ENCODE measurements at places on chromosomes 5 and 9. TPM values are rescaled to one million over a fixed set of nuclear protein-coding genes. Genes with fewer than 3 reads are reported as not detected.

GRCh38 chr5:174725991-174726601 is 1.7 kb downstream of the MSX2 start:
- H3K4me1 ChIP-seq = no peaks in the 10 kb centered on the region
- no peak overlapping the region for H3K4me3 ChIP-seq
- H3K27me3 ChIP-seq = no peaks in the 10 kb centered on the region
- H3K27ac ChIP-seq = no peak overlapping the region
- H3K36me3 ChIP-seq = no peaks in the 10 kb centered on the region

GRCh38 chr5:135739383-135739981 is 95.0 kb upstream of the SLC25A48 start:
- H3K4me3 ChIP-seq = no peak overlapping the region
- no peak for DNase-seq
- no peaks in the 10 kb centered on the region for H3K36me3 ChIP-seq
- H3K27me3 ChIP-seq = no peaks in the 10 kb centered on the region

The KIF12 gene
- 15.5 TPM for total RNA-seq

The TCF7 gene
- total RNA-seq = 2.4 TPM

DNA sequence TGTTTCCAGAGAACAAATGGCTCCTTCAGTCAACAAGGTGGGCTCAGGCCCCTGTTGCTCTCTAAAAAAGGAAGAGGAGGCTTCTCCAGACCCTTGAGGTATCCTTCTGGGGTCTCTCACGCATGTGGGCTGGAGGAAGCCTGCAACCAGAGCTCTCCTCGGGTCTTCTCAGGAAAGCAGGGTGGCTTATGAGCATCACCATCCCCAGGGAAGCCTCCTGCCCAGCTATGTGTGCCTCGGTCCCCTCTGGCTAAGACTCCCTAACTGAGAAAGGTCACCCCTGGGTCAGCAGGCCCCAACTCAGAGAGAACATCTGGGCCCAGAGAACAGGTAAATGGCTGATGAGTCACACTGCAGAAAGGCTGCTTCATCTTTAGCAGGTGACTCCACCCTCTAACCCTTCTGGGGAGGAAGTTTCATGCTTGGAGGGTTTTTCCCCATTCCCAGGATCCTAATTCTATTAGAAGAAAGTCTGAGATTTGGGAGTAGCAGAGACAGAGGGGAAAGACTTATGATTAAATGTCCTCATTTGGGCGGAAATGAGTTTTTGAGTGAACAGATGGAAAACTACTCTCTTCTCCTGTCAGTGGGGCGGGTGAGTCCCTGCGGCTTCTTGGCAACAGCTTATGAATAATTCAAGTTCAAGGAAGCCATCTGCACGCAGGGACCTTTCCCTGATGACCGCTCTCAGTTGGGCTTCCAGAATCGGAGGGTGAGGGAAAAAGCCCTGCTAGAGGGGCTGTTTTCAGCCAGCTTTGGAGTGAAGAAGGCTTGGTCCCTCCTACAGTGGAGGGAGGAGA is 41.9 kb downstream of the TGFBI start:
- no peak for DNase-seq
- H3K4me1 ChIP-seq = peaks cover 12% of the 10 kb centered on the region
- no peaks in the 10 kb centered on the region for H3K27me3 ChIP-seq
- no peaks in the 10 kb centered on the region for H3K36me3 ChIP-seq
- no peak overlapping the region for H3K4me3 ChIP-seq

GRCh38 chr5:32413466-32414263 is 30.9 kb downstream of the ZFR start:
- H3K27me3 ChIP-seq = no peaks in the 10 kb centered on the region
- H3K36me3 ChIP-seq = peaks cover 46% of the 10 kb centered on the region
- no peak overlapping the region for H3K27ac ChIP-seq
- no peaks in the 10 kb centered on the region for H3K4me1 ChIP-seq
- H3K4me3 ChIP-seq = no peak overlapping the region

DNA sequence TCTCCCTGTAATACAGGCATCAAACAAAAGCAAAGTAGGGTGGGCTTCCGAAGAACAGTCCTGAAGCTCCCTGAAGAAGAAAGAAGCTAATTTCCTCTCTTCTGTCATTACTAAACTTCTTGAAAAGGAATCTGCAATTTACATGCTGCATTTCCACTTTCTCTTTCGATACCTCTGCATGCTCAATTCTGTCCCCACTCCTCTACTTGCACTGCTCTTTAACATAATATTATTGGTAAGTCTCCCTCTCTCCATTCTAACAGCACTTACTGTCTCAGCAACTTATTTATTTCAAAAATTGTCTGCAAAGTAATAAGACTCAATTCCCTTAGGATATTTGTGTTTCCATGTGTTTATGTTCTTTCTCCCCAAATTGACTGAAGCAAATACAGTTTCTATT is 3.9 kb upstream of the PLPP1 start:
- no peak overlapping the region for H3K4me3 ChIP-seq
- no peaks in the 10 kb centered on the region for H3K27me3 ChIP-seq
- H3K36me3 ChIP-seq = no peaks in the 10 kb centered on the region
- peak overlapping the region; percentile 3 for H3K27ac ChIP-seq

DNA sequence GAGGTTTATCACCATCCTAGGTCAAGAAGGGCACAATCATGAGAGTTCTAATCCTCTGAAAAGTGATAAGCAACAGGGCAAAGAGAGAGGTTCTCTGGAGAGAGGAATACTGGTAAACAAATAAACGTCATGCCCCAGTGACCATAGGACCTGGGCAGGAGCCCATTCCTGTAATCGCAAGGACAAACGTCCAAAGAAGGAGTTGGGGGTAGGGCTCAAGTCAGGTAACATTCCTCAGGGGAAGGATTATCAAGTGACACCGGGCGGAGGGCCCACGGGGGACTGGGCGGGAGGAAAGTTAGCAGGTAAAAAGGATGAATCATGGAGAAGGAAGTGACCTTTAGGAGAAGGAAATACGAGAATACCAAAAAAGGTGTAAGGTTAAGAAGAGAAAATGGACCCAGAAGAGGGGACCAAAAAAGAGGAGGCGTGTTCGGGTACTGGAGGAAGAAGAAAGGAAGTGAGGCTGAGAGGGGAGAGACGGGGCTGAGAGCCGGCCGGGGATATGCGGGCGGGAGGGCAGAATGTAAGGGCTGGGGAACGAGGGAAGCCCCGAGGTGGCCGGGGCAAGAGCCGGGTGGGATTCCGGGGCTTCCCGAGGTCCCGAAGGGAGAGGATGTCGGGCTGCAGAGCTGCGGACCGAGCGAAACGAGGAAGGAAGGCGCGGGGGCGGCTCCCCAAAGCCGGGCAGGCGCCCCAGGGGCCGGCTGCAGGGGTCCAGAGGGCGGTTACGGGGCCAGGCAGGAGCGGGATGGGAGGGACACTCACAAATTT is 583 bp downstream of the DIAPH1 start:
- H3K27me3 ChIP-seq = no peaks in the 10 kb centered on the region
- peak overlapping the region; percentile 97 for H3K4me3 ChIP-seq
- DNase-seq = peak; percentile 79
- H3K27ac ChIP-seq = peak overlapping the region; percentile 98

The HAPLN1 gene
- total RNA-seq = not detected

DNA sequence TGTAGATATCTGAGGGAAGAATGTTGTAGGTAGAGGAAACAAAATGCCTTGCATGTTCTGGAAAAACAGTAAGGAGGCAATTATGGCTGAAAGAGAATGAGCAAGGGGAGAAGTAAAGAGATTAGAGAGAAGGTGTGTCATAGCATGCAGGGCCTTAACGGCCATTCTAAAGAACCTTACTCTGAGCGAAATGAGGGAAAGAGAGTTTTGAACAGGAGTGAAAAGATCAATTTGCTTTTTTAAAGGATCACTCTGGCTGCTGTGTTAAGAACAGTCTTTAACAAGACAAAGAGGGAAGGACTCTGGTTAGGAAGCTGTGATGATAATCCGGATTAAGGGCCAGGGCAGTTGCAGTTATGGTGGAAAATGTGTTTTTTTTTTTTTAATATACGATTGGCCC is 22.6 kb downstream of the PTBP3 start:
- no peak for DNase-seq
- no peaks in the 10 kb centered on the region for H3K27me3 ChIP-seq
- H3K4me1 ChIP-seq = no peaks in the 10 kb centered on the region
- H3K27ac ChIP-seq = no peak overlapping the region
- no peaks in the 10 kb centered on the region for H3K36me3 ChIP-seq

- peak overlapping the region; percentile 78 for H3K4me3 ChIP-seq
- no peaks in the 10 kb centered on the region for H3K36me3 ChIP-seq
- peaks cover 33% of the 10 kb centered on the region for H3K4me1 ChIP-seq
Measured at GRCh38 chr9:35749515-35750255, 598 bp downstream of the RGP1 start.
